Glomerular endothelial cell (primary cell): ENCODE measurements at places on chromosomes 2 and 18. TPM values are rescaled to one million over a fixed set of nuclear protein-coding genes. Genes with fewer than 3 reads are reported as not detected.

KIF3C gene
- 30.7 and 43.6 TPM in 2 replicates for total RNA-seq

ZAP70 gene
- total RNA-seq = 2.7 and 4.6 TPM in 2 replicates

PRSS56 gene
- not detected in 2 replicates for total RNA-seq

ANKRD53 gene
- 0.34 and 0.53 TPM in 2 replicates for total RNA-seq

GKN2 gene
- total RNA-seq = not detected in 2 replicates

DTYMK gene
- total RNA-seq = 26.3 and 33.4 TPM in 2 replicates

INHA gene
- not detected in 2 replicates for total RNA-seq

FER1L5 gene
- 0.15 TPM in 1 of 2 replicates, not detected in the other for total RNA-seq

CPLX4 gene
- total RNA-seq = not detected in 2 replicates

GPBAR1 gene
- total RNA-seq = 0.35 and 0.39 TPM in 2 replicates

CLK1 gene
- 41.5 and 54.4 TPM in 2 replicates for total RNA-seq

SGPP2 gene
- 1.4 TPM in 1 of 2 replicates, not detected in the other for total RNA-seq

RUFY4 gene
- not detected in 2 replicates for total RNA-seq

ALPI gene
- not detected in 2 replicates for total RNA-seq

AP1S3 gene
- 5.9 and 6.7 TPM in 2 replicates for total RNA-seq

DES gene
- total RNA-seq = not detected in 2 replicates

ID2 gene
- 6.0 and 32.5 TPM in 2 replicates for total RNA-seq

GPR35 gene
- 0.23 and 0.24 TPM in 2 replicates for total RNA-seq

TMEM237 gene
- 18.6 and 21.3 TPM in 2 replicates for total RNA-seq

LRRTM4 gene
- total RNA-seq = not detected in 2 replicates

GFPT1 gene
- total RNA-seq = 20.4 and 24.9 TPM in 2 replicates

LYPD1 gene
- total RNA-seq = 18.8 and 29.2 TPM in 2 replicates

DBI gene
- total RNA-seq = 162 and 202 TPM in 2 replicates

TLX2 gene
- total RNA-seq = not detected in 2 replicates

CD8B2 gene
- total RNA-seq = not detected in 2 replicates

SPATS2L gene
- total RNA-seq = 76.1 and 86.3 TPM in 2 replicates

SPHKAP gene
- not detected in 2 replicates for total RNA-seq

ZBTB7C gene
- total RNA-seq = 0.06 and 0.34 TPM in 2 replicates

PDCD1 gene
- not detected in 2 replicates for total RNA-seq

IMP4 gene
- total RNA-seq = 63.6 and 80.6 TPM in 2 replicates

ZNF396 gene
- 0.23 and 0.53 TPM in 2 replicates for total RNA-seq

FOXI3 gene
- total RNA-seq = not detected in 2 replicates

CHRND gene
- total RNA-seq = not detected in 2 replicates

GCKR gene
- 0.88 and 1.8 TPM in 2 replicates for total RNA-seq

CCDC93 gene
- total RNA-seq = 12.9 and 19.7 TPM in 2 replicates

IL37 gene
- not detected in 2 replicates for total RNA-seq

FSHR gene
- total RNA-seq = not detected in 2 replicates

SCN9A gene
- total RNA-seq = 9.3 and 10.0 TPM in 2 replicates

SATB2 gene
- 2.6 and 5.0 TPM in 2 replicates for total RNA-seq

KRTCAP3 gene
- total RNA-seq = not detected in 2 replicates

CNDP2 gene
- 126 and 128 TPM in 2 replicates for total RNA-seq

NPPC gene
- 0.82 TPM in 1 of 2 replicates, not detected in the other for total RNA-seq

RAX gene
- total RNA-seq = not detected in 2 replicates

TRIM43 gene
- not detected in 2 replicates for total RNA-seq

IL1R2 gene
- total RNA-seq = not detected in 2 replicates

MRPS5 gene
- 50.8 and 50.9 TPM in 2 replicates for total RNA-seq

POTEC gene
- not detected in 2 replicates for total RNA-seq

PMAIP1 gene
- 45.2 and 55.7 TPM in 2 replicates for total RNA-seq

ABCG5 gene
- not detected in 2 replicates for total RNA-seq

ALPG gene
- total RNA-seq = not detected in 2 replicates

CRYGD gene
- total RNA-seq = not detected in 2 replicates

EFR3B gene
- 0.92 and 1.5 TPM in 2 replicates for total RNA-seq

ELOA2 gene
- total RNA-seq = not detected in 2 replicates

GREB1L gene
- total RNA-seq = 1.4 and 1.5 TPM in 2 replicates
